ENCODE measurements at places on chromosomes 13 and 19.

DNA sequence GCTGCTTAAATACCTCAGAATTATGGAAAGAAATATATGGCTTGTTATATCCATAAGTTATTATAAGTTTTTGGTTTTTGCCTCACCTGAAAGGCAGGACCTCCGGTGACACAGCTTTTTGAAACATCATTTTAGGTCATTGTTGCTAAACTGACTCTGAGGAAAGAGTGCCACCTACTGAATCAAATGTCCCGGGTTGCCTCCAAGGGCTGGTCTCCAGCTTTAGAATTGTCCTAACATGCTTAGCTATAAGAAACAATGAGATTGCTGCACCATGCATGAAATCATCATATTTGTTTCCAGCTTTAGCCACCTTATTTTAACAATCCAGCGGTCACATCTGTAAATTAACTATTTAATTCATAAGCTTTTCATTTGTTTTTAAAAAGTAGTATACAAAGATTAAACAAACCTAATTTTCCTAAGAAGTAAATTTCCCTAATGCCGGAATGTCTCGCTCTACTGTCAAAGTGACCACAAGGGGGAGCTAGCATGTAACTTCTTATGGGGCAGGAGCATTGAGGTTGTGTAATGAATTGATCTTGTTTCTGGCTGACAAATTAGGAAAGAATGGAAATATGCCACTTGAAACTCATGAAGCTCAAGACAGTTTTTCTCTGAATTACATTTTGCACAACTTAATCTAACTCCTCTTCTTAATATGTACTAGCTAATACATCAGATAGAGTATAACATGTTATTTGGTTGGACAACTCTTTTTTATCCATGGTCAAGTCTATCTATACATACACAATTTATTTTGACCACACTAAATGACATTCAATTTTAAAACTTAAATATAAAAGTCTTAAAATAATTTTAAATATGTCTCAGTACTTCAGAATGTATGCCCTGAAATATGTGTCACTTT lies 6.7 kb upstream of the PCDH17 start:
- DNase-seq, result peak; percentile 24

DNA sequence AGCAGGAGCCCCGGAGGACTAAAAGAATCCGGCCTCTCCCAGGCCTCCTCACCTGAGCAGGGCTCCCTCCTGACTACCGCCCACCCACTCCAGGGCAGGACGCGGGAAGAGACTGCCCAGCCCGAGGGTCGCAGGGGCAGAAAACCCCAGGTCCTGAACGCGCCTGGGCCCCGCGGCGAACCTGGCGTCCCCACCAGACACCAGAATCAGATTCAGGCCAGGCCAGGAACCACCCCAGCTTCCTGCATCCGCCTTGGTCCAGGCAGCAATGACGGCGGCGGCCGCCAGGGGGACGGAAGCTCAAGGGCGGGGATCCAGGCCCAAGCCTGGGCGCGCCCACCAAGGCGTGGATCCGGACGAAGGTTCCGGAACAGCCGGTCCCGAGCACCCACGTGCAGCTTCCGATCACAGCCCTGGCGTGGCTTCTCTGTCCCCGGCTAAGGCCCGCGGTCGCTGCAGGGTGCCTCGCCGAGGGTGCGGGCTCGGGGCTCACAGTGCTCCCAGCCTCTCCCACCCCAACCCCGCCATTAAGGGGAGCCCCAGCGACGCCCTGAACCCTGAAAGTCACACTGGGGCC lies 3.6 kb downstream of the LGALS7 start:
- DNase-seq, result peak; percentile 67

GRCh38 chr13:82938644-82939043 lies 943.6 kb downstream of the SLITRK1 start:
- DNase-seq, result no peak

DNA sequence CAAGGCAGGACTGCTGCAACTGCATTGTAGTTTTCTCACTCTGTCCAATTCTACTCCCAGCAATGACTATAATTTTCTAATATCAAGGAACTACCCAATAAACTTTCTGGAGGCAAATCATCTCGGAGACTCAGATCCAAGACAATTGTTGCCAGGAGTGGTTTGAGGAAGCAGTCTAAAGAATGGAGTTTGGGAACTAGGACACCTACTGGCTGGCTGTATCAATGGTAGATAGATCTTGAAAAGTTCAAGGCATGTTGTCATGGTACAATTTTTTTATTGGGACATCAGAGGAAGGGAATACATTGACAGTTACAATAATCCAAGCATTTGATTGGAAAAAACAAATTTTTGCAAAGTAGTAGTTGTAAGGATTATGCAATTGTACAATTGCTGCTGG lies 648.3 kb upstream of the SLITRK6 start:
- no peak for DNase-seq

- no peak for DNase-seq
These were observed 1.3 kb downstream of the GNA15 start for GRCh38 chr19:3137119-3137518.

- DNase-seq, result no peak
These were observed 68.7 kb downstream of the ZNF726 start for GRCh38 chr19:23983406-23983805.

DNA sequence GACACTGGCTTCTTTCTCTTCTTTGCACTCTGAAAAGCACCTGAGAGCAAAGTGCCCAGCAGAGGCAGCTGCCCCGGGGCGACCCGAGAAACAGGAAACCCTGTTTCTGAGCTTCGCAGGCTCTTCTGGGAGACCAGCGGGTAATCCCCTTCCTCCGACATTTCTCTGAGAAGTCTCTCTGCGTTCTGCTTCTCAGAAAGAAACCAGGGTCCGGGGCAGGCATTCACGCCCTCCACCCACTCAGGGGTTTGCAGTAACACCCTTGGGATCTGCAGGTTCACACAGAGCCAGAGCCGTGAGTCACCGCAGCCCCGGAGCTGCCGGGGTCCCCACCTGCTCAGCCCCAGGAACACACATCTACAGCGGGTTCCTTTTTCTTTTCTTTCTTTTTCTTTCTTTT lies 86.0 kb downstream of the GADD45B start:
- DNase-seq, result no peak

DNA sequence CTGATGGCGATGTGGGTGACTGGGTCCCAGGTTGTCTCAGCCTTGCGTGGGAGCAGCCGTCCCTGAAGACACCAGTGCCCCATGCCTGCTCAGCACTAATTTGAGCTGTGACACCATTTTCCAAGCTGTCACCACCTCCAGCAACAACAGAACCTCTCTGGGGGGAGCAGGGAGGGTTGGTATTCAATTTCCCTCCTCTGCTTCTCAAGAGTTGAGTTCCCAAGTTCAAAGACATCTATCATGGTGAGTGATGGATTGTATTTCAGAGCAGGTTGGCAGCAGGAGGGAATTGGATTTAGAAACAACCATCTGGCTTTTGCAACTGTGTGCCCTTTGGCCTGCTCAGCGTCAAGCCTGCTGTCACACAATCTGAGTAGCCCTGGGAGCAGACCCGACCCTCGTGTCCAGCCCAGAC lies 46.9 kb upstream of the UQCRFS1 start:
- DNase-seq, result no peak

GRCh38 chr19:19459707-19460251 lies 54.3 kb downstream of the GATAD2A start:
- no peak for DNase-seq

- no peak for DNase-seq
These were observed 154.2 kb downstream of the SUCLA2 start for GRCh38 chr13:47846886-47847285.

DNA sequence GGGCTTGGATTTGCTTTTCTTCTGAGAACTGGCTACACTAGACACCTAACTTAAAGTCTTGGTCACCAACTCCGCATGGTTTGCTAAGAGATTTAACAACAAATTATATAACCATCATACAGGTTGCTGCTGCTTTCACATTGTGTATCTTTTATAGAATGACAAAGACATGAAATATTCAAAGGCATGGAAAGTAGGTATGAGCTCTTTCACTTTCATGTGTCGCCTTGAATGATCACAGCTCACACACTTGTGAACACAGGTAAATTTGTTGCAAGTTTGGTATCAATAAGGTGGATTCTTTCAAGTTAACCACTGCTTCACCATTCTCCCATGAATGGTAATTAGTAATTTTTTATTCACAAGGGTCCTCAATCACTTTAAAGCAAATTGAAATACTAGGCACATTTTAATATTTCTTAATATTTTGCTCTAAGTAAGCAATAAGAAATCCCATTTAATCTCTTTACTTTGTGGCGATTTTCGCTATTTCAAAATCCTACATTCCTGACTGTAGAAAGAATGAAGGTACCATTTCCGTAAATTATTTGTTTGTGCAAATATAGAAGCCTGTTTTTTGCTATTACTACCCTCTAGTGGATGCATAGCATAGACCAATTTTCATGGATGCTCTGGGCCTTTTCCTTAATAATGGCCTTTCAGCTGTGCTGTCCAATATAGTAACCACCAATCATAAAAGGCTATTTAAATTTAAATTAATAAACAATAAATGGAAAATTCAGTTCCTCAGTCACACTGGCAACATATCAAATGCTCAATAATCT lies 45.5 kb upstream of the FREM2 start:
- DNase-seq, result no peak

DNA sequence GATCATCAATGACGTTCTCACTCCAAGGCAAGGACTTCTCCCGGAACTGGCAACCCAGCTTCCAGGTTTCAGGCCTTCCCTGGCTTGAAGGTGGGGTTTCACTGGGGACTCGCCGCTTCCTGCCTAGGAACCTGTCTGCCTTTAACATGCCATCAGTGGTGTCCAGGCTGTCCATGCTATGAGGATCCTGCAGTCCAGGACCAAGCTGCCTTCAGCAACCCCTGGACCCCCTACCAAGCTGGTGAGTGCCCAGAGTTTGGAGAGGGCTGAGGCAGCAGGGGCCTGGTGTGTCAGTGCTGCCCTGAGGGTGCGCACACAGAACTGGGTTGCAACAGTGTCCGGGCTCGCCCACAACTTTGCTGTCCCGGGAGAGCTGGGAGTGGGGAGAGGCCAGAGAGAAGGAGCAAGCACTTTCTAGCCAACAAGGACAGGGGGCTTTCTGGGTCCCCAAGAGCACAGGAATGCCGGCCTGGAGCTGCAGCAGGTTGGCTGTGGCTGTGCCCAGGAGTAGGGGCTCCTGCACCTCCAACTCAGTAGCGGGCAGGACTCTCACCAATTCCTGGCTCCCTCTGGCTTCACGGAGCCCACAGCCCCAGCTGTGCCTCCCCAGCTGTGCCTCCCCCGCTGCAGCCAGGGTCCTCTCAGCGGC lies 1563.2 kb upstream of the MIR17HG start:
- DNase-seq, result no peak

DNA sequence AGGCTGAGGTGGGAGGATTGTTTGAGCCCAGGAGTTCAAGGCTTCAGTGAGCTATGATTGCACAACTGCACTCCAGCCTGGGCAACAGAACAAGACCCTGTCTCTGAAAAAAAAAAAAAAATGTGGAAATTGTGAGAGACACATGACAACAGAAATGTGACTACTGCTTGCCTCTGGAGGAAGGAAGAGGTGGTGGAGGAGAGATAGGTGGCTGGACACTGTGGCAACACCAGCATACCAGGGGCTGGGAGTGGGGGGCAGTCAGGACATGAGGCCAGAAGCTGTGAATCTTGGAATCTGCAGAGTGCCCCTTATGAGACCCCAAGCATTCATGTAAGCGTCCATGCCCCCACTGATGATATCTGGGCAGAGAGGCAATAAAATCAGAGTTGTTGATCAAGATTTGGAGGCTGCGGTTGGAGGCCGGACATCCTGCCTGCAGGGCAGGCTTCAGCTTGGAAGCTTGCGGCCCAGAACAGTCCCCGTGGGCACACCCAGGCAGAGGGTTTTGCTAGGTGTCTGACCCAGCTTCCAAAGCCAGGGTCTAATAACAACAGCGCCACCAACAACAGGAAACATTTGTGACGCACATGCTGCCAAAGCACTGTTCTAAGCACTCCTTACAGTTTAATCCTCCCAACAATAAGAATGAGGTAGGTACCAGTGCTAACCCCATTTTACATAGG lies 16.9 kb downstream of the FAM187B start:
- no peak for DNase-seq
